ENCODE measurements at places on chromosomes 7 and 10.

DNA sequence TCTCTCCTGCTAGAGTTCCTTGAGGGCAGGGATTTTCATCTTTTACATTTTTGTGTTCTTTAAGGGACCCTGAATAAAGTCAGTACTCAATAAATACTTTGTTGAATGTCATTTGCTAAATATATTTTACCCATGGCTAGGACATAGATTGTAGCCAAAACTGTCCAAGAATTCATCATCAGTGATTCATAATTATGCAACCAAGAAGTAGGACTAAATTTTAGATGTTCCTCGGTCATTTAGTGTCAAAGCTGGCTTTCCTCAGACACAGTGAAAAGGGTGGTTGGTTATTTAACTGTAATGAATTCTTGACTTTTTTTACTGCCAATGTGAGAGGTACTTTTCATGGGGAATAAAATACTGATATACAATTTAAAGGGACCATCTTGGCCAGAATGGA, 3.3 kb downstream of the NUDT13 start:
- no peak for DNase-seq

GRCh38 chr10:33113466-33113865, 155.4 kb upstream of the ITGB1 start:
- DNase-seq: peak; percentile 93

DNA sequence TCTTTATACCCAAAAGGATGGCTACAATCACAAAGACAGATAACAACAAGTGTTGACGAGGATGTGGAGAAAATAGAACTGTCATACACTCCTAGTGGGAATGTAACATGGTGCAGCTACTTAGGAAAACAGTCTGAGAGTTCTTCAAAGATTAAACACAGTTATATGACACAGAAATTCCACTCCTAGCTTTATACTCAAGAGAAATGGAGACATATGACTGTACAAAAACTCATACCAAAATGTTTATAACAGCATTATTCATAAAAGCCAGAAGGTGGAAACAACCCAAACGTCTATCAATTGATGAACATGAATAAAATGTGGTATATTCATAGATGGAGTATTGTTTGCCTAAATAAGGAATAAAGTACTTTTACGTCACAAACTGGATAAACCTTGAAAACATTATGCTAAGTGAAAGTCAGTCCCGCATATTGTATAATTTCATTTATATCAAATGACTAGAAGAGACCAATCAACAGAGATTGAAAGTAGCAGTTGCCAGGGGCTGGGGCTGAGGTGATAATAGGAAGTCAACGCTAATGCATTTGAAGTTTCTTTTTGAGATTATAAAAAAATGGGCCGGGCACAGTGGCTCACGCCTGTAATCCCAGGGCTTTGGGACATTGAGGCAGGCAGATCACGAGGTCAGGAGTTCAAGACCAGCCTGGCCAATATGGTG, 61.6 kb upstream of the SRPK2 start:
- no peak for DNase-seq

DNA sequence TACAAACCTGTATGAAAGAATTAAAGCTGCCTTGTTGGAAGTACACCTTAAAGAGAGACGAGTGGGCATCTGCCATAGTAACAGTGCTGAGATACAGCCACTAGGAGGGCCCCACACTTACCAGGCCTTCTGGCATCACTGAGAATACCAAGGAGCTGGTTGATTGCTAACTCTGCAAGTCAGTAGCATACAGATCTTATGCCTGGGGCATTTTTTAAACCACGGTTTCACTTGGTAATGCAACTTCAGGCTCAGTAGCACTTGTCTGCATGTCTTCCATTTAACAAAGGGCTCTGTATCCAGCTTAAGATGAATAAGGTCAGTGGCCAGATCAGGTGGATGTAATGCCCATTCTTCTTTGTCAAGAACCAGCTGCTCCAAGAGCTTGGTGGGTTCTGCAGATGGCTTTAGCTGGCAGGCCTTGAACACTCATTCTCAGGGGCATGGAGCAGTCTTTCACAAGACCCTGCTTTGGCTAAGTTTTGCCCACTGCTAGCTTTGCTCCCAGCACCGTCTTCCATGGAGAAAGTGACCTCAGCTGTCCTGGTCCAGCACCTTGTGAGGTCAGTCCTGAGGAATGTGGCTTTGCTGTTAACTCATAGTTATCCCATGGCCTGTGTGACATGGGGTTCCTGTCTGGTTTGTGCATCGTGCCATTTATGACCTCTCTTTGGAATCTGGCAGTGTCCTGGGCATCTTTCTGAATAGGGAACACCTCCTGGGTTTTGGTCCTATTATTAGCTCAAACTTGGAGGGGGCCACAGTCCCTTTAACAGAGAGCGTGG, 68.1 kb downstream of the BMPER start:
- DNase-seq: no peak

- no peak for DNase-seq
These were observed 21.4 kb upstream of the VOPP1 start for GRCh38 chr7:55593515-55594318.

DNA sequence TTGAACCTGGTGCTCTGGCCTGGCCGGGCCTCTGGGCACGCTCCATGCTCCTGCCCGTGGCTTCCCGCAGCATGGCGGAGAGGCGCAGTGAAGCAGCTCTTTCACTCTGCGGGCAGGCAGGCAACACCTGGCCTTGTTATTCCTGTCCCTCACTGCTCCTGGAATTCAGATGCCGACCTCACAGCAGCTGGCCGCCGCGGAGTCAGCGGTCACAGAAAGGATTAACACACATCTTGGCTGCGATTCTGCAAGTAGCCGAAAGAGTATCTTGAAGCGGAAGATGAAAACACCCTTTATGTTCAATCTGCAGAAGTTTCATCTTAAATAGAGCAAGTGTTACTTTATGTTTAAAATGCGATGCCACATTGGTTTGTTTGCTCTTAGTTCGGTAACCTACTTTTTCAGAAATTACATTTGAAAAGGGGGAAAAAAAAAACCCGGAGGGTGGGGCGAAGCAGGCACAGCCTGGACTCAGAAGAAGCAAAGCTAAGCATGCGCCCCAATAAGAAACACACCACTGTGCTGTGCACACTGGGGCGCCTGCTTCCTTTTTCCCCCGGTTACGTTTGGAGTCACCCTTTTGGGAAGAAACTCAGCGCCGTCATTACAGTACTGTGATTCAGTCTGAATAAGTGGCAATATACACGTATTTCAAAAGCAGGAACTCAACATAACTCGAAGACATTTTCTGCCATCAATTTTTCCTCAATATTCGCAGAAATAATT, 42.3 kb downstream of the BRI3 start:
- no peak for DNase-seq

DNA sequence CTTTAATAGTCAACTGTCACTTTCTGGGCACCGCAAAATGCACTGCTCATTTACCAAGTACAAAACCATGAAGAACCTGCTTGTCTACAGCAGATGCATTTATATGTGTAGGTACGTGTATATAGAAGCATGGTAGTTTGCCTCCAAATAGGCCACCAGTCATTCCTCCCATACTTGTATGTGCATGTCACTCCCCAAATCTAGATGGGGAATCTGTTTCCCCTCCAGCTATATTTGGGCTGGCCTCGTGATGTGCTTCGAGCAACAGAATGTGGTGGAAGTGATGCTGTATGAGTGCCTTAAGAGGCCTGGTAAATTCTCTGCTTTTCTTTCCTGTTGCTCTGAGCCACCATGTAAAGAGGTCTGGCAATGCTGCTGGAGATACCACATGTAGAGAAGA, 47.1 kb downstream of the PSMC2 start:
- DNase-seq: no peak

DNA sequence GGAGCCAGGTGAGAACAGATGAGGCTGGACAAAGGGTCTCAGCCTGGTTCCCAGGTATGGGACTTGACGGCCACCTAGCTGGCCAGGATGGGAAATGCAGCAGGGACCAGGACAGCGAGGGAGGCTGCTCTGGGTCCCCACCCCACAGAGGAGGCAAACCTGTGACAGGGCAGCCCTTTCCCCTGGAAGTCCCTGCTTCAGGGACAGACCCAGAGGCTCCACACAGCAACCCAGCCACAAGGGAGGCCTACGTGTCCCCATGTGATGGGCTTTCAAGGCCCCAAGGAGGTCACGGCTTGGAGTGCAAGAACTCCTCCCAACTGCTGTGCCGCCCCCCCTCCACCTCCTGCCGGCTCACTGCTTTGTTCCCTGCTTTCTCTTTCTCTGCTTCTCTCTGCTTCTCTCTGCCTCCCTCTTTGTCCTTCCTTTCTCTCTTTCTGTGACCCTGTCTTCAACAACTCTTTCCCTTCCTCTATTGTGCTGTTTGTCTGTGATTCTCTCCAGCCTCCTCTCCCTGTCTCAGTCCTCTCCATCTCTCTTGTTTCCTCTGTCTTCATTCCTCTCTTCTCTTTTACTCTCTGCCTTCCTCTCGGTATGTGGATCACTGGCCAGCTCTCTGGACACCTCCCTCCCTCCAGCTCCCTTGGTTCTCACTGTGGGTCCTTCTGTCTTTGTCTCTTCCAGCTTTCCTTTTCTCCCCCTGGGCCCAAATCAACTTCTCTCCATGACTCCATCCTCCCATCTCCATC, 9.6 kb upstream of the EIF5AL1 start:
- DNase-seq: no peak

DNA sequence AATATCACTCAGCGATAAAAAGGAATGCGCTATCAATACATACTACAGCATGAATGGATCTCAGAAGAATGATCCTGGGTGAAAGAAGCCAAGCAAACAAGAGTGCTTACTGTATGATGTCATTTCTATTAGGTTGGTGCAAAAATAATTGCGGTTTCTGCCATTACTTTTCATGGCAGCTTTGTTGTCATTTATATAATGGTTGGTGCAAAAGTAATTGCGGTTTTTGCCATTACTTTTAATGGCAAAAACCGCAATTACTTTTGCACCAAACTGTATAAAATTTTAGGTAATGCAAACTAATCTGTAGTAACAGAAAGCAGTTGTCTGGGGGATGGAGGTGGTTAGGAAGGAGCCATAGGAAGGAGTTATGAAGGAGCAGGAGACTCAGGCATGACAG, 318.3 kb upstream of the ZMIZ1 start:
- no peak for DNase-seq

Measured in fibroblast of skin of left quadriceps (primary cell).